ENCODE measurements at places on chromosomes 3 and 15. TPM values are rescaled to one million over a fixed set of nuclear protein-coding genes. Genes with fewer than 3 reads are reported as not detected.

Gene DAZL
- 0.22 TPM for total RNA-seq

Gene CA12
- total RNA-seq = 141 TPM

Gene IL20RB
- total RNA-seq = 1.7 TPM

Gene CAPN3
- 11.6 TPM for total RNA-seq

Gene GOLGA6B
- total RNA-seq = not detected

Gene GASK1A
- 1.2 TPM for total RNA-seq

Gene LRRC34
- total RNA-seq = 0.49 TPM

Gene GP5
- total RNA-seq = not detected

Gene ZNF80
- total RNA-seq = not detected

Gene NMNAT3
- 11.9 TPM for total RNA-seq

Gene ACKR4
- total RNA-seq = 0.90 TPM

Gene SHC4
- 0.43 TPM for total RNA-seq

Gene TM2D3
- 30.9 TPM for total RNA-seq

Gene MYEF2
- total RNA-seq = 9.5 TPM

Gene GALNT15
- total RNA-seq = 12.5 TPM

Gene C3orf85
- 32.6 TPM for total RNA-seq

Gene IL17RC
- 44.0 TPM for total RNA-seq

Gene ARGFX
- total RNA-seq = not detected

Gene UCN2
- total RNA-seq = not detected

Gene CPA3
- 13.8 TPM for total RNA-seq

Gene AGTR1
- total RNA-seq = 0.52 TPM

Gene EPHA3
- 2.0 TPM for total RNA-seq

Gene GRAMD2A
- total RNA-seq = 0.98 TPM

Gene MYH15
- 0.46 TPM for total RNA-seq

Gene CLCN2
- 31.1 TPM for total RNA-seq
